ENCODE measurements at places on chromosomes 12 and 14. TPM values are rescaled to one million over a fixed set of nuclear protein-coding genes. Genes with fewer than 3 reads are reported as not detected.

DNA sequence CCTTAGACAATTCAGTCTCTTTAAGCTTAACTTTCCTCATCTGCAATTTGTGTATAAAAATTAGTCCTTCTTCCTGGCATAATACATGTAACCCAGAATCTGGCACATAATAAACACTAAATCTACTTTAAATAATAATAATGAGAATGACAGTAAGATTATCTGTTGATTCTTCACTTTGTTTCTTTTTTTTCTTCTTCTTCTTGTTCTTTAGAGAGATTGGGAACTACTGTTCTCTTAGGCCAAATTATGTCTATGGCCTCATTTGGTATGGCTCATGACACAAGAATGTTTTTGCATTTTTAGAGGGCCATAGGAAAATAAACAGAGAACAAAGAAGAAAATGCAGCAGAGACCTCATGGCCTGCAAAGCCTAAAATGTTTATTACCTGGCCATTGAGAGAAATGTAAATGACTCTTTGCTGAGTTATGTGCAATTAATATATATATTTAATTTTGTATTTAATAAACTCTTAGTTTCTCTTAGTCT is 275.8 kb downstream of the SLC6A15 start:
- DNase-seq: no peak

GRCh38 chr12:90260136-90260535 is 551.5 kb upstream of the ATP2B1 start:
- no peak for DNase-seq

DNA sequence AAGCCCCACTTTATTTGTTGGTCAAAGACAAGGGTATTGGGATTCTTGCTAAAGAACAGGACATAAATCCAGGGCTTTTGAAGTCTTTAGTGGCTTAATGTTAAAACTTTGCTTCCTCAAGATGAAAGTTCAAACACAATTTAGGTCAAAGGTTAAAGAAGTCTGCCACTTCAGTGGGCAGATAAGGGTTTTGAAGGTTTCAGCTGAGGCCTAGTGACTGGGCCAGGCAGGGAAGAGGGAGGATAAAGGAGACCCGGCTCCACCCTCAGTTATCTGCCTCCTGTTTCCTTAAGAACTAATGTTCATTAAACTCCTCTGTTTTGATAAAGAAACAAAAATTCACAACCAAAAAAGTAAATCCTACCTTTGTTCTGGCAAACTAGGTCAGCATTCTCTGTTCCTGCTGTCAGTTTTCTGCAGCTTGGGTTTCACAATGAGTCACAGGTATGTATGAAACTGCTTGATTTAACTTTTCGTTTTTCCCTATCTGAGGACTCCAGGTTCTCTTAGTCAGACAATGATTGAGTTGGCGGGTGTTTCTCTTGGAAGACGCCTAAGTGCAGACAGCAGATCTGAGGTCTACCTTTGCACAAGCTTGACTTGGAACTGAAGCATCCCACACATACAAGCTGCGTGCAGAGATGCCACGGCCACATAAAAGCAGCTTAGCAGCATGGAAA is 208.3 kb downstream of the EXOC5 start:
- DNase-seq: no peak

GRCh38 chr14:33755358-33755757 is 195.5 kb downstream of the EGLN3 start:
- DNase-seq: no peak

DNA sequence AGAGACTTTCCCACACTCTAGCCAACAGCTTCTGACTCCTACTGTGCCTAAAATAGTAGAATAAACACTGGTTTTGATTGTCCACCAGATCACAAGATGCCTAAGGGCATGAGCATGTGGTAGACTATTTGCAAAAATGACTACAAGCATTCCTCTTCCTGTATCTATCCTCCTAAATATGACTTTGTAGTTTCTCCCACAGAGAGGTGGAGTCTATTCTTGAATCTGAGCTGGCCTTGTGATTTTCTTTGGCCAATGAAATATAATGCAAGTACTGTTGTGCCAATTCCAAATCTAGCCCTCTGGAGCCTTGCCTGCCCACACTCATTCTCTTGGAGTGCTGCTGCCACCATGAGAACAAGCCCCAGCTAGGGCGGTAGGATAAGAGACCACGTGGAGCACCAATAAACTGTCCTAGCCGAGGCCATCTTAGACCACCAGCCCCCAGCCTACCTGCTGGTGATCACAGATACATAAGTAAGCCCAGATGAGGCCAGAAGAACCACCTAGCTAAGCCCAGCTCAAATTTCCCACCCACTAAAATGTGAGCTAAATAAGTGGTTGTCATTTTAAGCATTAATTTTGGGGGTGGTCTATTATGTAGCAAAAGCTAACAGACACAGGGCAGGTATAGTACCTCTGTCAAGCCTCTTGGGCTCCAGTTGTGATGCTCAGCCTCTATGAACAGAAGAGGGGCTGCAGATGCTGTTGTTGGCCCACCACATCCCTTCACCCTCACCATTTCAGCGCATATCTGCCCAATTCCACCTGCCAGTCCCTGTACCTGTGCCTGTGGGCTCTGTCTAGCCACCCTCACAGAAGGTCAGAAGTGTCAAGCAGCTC is 17.9 kb downstream of the ZFP36L1 start:
- DNase-seq: no peak

DNA sequence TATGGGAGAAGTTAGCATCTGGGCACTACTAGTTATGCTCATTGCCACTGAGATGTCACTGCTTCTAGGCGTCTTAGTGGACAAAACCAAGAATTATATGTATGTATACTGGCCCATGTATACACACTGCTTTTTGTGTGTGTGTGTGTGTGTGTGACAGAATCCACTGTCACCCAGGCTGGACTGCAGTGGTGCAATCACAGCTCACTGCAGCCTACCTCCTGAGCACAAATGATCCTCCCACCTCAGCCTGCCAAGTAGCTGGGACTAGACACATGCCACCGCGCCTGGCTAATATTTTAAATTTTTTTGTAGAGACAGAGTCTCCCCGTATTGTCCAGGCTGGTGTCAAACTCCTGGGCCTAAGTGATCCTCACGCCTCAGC is 25.2 kb downstream of the LIMA1 start:
- DNase-seq: no peak

DNA sequence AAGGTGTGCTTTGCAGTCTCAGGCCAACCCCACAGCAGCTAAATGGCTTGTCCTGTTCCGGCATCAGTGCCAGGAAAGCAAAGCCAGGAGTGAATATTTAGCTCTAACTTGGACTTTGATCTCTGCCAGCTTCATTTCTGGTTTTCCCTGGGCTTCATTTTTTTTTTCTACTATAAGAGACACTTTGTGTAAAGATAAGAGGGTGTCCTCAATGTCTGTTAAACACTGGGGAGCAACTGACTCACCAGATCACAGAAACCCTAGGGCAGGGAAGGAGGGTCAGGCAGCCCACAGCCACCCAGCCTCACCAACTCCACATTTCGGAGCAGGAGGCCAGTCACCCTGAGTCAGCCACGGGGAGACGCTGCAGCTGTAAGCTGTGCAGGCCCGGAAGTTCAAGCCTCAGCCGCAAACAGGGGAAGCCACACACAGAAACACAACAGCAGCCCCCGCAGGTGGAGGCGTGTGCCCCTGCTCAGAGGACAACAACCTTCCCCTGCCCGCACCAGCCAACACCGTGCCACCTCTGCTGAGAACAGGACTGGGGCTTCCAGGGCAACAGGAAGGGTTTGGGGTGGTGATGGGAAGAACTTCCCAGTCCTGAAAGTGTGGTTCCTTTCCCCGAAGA is 6.3 kb downstream of the TNFRSF1A start:
- no peak for DNase-seq

TEAD4 gene
- polyA plus RNA-seq: 18.6 TPM

DNA sequence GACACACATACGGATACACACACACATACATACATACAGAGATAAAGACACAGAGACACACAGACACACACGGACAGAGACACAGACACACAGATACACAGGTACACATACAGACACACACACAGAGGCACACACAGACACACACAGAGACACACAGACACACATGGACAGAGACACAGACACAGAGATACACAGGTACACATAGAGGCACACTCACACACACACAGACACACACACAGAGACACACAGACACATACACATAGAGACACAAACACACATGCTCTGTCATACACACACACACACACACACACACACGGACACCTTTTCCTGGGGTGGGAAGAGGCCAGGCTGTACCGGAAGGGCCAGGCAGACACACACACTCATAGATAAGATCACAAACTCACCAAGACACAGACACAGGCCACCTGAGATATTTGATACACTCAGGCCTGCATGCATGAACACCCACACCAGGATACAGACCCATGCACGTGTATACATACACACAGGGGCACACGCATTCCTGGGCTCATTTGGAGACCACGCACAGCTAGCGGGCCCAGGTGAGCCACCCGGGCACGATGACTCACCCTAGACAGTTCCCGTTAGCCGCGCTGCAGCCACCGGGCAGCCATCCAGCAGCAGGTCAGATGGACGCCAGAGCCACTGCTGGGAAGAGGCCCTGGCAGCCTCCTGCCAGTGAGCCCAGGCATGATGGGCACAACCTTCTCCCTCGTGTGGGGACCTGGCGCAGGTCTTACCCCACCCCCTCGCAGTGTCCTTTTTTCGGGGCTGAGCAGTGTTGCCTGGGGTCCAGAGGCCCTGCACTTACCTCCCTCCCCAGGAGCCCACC is 1.8 kb upstream of the AHNAK2 start:
- no peak for DNase-seq

SMIM41 gene
- polyA plus RNA-seq: 0.36 TPM

- DNase-seq: no peak
Observed at GRCh38 chr14:51302295-51303030, 62.4 kb downstream of the TMX1 start.

GRCh38 chr12:87768501-87769287 is 260.5 kb downstream of the C12orf50 start:
- DNase-seq: no peak

DNA sequence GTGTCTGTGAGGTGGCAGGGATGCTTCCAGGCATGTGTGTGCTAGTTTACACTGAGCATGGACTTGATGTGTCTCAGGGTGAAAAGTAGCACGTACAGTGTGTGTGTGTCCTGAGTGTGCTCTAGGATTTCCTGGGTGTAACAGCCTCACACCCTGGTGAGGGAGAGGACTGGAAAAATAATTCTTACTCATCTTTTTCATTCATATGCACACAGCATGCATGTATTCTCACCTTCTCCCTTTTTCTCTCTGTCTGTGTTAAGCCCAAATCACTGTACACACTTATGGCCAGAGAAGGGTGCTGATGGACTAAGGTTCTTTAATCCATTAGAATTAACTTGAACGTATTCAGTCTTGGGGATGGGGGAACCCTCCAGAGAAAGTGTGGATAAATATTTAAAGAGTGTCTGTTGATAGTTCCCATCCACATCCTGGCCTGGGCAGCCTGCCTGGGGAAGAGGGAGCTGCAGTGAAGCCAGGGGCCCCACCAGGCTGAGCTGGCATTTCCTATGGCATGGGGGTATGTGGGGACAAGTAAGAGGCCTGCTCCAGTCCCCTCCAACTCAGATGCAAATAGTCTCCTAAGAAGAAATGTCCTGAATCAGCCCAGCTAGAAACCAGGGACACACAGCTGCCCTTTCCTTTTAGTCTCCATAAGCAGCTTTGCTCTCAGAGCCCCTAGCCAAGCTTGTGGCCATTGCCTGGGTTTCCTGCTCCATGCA is 1.1 kb upstream of the HOXC8 start:
- DNase-seq: no peak

- DNase-seq: no peak
Observed at GRCh38 chr12:53145383-53146260, 34.9 kb upstream of the ZNF740 start.

DNA sequence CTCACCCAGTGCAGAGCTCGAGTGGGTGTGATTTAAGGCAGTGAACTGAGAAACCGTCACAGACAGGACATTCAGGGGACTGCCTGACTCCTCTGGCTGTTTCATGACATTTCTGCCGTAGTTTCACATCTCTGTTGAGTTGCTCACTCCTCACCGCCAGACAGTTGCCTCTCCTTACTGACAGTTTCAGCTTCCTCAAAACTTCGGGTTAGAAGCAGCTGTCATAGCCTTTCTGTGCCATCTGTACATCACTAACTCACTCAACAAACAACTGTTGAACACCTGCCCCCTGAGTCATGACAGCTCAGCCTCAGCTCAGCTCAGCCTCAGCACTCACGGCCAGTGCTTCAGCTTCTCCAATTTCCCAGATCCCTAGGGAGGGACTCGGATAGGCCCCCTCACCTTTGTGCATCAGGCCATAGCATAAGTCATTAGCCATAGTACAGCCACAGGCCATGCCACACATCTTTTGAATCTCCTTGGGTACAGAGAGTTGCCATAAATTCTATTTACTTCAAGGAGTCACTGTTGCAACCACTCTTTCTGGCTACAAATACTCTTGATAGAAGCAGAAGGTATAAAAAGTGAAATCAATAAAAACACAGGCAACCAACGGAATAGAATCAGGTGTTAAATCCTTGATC is 6.2 kb upstream of the SLC15A4 start:
- DNase-seq: no peak

- DNase-seq: no peak
Observed at GRCh38 chr12:111344254-111344875, 24.5 kb downstream of the PHETA1 start.

- DNase-seq: no peak
Observed at GRCh38 chr12:50749459-50749882, 14.4 kb upstream of the ATF1 start.
